ENCODE measurements at places on chromosomes 2 and 18.
A peak's percentile ranks its signal among the peaks of the same experiment; 100 is the strongest.

- DNase-seq, result no peak
These were observed 11.6 kb upstream of the RBMS1 start for GRCh38 chr2:160505256-160505655.

- DNase-seq, result no peak
These were observed 67.4 kb downstream of the ADNP2 start for GRCh38 chr18:80176334-80177073.

DNA sequence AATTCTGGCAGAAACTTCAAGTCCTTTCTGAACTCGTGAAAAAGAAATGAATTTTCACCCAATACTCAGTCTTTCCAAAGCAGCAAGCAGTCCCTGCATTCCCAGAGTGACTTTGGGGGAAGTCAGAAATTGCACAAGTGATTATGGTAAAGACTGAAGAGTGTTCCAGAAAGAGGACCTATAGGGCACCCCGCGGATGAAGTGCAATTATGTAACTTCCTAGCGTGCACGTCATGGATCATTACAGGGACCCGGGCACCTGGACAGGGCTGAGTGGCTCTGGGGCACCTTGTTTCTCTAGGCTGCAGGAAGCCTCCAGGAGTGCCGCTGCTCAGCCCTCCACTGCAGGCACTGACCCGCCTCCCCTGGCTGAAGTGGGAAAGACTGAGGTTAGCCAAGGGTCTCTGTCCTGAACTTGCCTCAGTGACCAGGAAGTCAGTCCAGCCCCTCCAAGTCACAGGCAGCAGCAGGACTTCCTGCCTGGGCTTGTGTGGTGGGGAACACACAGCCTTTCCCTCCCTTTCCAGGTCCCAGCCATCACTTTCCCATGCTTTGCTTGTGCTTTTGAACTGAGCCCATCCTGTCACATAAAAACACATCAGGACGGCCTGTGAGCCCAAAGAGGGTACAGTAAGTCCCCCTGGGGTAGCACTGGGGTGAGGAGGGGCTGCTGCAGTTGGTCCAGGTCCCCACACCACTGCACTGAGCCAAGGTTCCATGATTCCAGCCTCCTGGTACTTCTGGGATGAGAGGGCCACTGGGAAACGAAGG is 19.8 kb downstream of the TMEM185B start:
- no peak for DNase-seq

GRCh38 chr18:9771261-9771976 is 63.3 kb downstream of the RAB31 start:
- DNase-seq, result peak; percentile 58

DNA sequence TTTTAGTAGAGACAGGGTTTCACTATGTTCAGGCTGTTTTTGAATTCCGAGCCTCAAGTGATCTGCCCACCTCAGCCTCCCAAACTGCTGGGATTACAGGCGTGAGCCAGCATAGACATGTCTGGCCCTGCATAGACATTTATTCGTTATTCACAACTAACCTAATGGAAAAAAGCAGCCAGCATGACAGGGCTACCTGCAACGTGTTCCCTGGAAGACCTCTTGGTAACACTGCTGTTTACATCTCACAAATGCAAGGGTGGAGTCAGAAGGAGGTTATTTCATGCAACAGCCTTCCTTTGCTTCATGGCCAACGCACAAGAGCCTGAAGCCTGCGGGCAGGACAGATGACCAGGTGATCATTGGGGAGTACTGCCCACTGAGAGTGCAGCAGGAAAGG is 9.2 kb downstream of the SERPINE2 start:
- DNase-seq, result no peak

DNA sequence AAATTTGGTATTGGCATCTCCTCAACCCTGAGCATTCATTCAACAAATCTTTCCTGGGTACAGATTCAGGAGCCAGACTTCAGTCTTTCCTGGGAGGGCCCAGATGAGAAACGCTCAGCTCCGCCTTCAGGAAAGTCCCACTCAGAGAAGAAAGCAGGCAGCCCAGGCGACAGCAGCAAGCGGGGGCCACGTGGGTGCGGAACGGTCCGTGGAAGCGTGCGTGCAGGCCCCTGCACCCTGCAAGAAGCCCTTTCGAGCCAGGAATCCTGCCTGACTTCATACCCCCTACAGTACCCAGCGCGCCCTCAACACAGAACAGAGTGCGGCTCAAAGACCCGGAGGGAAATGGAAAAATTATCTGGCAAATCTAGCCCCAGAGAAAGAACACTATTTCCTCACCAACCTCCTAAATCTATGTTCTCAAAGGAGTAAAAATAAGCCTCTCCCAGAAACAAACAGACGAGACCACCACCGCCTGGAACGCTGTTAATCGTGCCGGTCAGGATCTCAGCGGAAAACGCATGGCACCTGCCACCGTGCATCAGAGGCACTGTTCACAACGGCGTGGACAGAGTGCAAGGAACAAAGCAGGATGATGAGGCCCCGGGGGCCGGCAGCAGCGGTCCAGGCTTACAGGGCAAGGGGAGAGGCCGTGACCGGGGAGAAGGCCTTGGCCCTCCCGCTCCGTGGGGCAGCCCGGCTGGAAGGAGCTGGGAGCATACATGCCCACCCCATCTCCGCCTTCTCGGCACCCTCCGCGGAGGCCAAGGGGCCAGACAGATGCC is 318.3 kb downstream of the EIPR1 start:
- DNase-seq, result no peak

- no peak for DNase-seq
These were observed 68.7 kb downstream of the COL4A4 start for GRCh38 chr2:227095346-227095745.

DNA sequence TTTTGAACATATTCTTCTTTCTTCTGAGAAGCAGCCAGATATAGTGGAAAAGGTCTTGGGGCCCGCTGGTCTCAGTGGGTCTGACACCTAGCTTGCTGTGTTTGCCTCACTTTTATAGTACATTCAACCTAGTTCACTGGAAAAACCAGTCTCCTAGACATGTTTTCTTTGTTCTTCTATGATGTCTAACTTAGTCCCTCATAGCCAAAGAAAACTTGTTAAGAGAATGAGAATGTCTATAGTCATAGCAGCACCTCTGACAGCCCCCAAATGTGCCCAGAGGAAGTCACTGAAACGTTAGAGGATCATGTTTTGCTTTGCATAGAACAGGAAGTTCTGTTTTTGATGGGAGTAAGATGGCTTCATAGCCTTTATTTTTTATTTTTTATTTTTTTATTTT is 40.3 kb downstream of the TNFRSF11A start:
- no peak for DNase-seq

DNA sequence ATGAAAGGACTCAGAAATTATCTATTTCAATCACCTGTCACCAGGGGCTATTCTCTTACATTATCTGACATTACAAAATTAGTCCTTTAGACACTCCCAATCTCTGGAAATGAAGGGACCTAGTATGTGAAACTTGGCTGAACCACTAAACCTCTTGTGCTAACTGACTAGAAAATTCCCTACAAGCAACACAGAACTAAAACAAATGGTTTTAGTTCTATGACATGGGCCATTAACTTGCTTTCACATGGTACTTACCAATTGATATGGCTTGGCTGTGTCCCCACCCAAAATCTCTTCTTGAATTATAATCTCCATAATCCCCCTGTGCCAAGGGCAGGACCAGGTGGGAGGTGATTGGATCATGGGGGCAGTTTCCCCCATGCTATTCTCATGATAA is 16.6 kb downstream of the SERPINE2 start:
- no peak for DNase-seq

DNA sequence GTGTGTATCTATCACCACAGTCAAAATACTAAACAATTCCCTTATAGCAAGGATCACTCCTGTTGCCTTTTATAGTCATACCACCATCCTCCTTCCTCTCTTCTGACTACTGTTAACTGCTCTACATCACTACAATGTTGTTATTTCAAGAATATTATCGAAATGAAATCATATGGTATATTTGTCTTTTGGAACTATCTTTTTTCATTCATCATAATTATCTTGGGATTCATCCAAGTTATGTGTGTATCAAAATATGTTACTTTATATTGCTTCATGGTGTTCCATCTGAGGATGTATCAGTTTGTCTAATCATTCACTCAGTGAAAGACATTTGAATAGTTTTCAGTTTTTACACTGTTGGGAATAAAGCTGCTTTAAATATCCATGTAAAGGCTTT is 1423.0 kb upstream of the PIK3C3 start:
- no peak for DNase-seq

DNA sequence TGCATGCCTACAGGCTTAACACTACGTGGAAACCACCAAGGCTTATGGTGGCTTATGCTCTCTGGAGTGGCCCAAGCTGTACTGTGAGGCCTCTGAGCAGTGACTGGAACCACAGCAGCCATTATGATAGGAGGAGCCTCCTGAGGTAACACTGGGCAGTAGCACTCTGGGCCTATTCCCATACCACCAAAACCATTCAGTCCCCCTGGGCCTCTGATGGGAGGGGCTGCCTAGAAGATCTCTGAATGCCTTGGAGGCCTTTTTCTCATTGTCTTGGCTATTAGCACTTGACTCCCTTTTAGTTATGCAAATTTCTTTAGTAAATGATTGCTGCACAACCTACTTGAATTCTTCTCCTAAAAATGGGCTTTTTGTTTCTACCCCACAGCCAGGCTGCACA is 985.0 kb downstream of the DPP10 start:
- no peak for DNase-seq

- no peak for DNase-seq
These were observed 411.0 kb upstream of the ACVR2A start for GRCh38 chr2:147433822-147434221.

DNA sequence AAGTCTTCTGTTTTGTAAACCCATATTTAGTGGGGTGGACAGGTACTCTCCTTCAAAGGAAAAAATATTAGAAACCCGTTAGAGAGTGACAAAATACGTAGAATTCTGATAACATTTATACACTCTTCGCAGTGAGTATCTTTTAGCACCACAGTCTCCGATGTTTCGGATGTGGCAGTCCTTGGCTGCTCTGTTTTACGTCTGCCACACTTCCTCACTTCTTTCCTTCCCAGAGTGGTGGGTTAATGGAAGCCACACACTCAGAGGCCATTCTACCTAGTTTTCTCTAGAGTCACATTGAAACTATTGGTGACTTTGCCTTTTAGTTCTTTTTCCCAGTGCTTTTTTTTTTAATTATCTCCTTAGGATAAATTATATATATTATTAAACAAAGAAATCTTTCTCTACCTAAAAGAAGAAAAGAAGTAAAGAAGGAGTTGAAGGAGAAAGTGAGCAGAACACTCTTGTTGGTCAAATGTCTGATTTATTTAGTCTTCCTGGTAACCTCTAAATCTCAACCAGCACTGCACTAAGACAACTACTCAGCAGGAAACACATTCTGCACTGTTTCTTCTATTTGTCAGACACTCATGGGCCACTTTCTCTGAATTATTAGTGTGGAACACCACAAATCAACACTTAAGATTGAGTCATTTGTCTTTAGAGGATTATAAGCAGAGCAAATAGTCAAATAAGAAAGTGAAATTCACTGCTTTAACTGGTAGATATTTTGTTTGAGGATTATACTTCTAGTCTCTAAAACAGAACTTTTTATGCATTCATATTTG is 451.3 kb upstream of the TMEFF2 start:
- no peak for DNase-seq

GRCh38 chr2:160411167-160411566 is 82.4 kb downstream of the RBMS1 start:
- peak; percentile 35 for DNase-seq

GRCh38 chr2:96536445-96537065 is at the start of gene ARID5A:
TSS of gene ARID5A (plus strand) at chr2:96536752. CDS start at chr2:96536827, 75 bp downstream.
- DNase-seq, result peak; percentile 92

DNA sequence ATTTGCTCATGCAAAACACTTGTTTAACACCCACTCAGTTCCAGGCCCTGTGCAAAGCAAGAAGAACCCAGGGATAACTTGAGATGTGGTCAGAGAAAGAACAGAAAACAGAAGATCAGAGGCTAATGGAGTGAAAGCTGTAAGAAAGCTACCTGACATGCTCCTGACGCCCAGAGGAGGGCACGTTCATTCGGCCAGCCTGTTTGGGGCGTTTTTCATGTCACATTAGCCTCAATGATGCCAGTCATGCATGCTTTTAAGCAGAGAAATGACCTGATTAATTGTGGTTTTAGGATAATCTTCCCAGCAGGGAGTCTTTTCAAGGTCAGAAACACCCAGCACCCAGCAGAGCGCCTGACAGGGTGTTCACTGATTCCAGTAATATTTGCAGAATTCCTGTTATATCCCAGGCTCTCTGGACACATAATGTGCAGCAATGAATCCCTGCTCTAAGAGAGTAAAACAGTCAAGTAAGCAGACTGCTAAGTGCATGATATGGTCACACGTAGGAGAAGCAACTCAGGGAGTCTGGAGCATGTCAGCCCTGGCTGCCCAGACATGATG is 320.0 kb downstream of the LRATD1 start:
- no peak for DNase-seq

DNA sequence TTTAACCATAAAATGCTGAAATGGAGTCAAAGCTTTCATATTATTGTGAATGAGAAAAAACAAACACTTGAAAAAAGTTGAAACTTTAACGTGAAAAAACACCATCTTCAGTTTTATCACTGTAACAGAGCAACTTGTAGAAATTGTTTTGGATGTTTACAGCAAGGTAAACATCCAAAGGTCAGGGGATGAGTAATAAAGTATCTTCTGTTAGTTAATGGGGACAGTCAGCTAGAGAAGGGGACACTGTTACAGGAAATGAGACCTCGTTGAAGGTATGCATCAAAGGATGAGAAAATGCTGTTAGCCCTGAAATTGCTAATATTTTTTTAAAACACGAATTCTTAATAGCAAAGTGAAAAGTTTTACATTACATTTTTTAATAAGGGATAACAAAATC is 2.9 kb downstream of the RHBDD1 start:
- no peak for DNase-seq

- DNase-seq, result no peak
These were observed 139.5 kb upstream of the LRATD1 start for GRCh38 chr2:14492920-14493503.

DNA sequence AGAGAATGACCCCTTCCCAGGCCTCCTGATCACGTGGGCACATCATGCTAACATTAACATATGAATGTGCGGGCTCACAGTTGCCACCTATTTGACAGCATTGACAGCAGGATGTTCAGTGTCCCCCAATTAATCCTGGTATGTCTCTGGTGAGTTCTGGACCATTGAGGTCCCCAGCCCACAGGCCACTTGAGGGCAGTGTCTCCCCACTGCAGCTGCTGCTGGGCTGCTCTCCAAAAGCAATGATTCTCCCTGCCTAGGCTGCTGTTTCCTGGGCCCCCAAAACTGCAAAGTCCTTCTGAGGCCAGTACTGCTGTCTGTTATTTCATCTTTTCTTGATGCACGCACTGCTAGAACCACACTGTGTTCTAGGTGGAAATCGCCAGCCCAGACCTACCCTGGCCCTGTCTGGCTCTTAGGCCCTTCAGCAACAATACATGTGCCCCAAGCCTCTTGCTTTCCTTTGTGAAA is 52.7 kb upstream of the MAPK4 start:
- no peak for DNase-seq

DNA sequence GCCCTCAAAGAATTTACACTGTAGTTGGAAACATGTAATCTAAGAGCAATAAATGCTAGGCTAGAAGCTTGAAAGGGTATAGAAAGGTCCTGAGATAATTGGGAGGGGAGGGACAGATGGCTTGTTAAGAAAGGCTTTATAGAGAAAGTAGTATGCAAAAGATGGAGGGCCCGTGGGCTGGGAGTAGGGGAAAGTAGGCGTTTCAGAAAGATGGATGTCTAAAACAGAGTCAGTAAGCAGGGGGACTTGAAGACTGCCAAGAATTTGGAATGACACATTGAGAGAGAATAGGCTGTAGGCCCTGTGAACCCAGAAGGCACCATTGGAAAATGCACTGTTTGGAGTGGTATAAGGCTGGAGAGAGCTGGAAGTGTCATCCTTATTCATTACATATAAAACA is 822 bp downstream of the PSMG2 start:
- DNase-seq, result peak; percentile 7

All from activated naive CD8-positive, alpha-beta T cell treated with anti-CD3 and anti-CD28 coated beads for 36 hours (primary cell).